ENCODE measurements at places on chromosomes 16 and 17.

DNA sequence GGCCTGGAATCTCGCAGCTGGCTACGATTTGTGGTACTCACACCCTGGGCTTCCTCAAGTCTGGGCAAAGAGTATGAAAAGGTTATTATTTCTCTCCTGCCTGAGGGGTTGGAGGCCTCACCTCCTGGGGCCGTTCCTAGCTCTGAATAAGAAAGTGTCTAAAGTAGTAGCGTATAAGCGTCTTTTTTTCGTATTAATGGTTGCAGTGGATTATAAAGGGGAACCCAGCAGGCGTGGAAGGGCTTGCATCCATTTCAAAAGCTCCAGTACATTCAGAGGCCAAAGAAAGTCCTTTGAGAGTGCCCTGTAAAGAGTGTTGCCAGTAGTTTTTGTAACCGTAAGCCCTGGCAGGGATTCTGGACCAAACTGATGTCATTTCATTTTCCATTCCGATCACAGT is 72.2 kb upstream of the MPHOSPH6 start:
- no peak for DNase-seq

DNA sequence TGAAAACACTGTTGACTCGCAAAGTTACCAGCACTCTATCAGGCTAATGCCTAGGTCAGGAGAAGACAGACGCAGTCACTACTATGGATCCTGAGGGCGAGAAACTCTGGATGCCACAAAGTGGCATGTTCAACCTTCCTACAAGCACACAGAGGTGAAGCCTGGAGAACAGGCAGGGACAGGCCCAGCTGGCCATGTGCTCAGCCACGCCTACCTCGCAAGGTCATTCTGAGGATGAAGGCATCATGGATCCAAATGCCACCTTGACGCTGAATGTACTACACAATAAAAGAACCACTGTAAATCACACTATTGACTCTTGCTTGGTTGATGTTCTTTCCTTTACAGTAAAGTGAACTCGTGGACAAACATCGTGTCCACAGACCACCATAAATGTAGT is 85.8 kb downstream of the ANKRD11 start:
- no peak for DNase-seq

- DNase-seq: no peak
Observed at GRCh38 chr17:50518384-50519023, 10.3 kb downstream of the MYCBPAP start.

DNA sequence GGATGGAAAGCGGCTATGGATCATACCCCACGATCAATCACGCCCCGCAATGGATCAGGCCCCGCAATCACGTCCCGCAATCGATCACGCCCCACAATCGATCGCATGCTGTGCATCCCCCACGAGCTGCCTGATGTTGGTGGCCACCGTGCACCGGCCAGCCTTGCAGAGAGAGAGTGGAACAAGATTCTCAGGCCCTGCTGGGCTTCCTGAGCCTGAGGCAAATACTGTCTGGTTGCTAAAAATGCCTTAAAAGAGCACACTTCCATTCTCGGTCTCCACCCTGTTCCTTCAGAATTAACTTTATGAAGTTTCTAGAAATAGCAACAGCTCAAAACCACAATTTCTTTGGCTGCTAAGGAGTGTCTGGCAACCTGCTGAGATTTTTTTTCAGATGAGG is 81.5 kb downstream of the VPS53 start:
- no peak for DNase-seq

- no peak for DNase-seq
Observed at GRCh38 chr17:45888392-45888791, 6.0 kb upstream of the MAPT start.

- no peak for DNase-seq
Observed at GRCh38 chr16:2854700-2855309, 3.2 kb downstream of the PRSS22 start.

- DNase-seq: no peak
Observed at GRCh38 chr16:87380881-87381280, 2.7 kb downstream of the FBXO31 start.

- no peak for DNase-seq
Observed at GRCh38 chr16:75038036-75038858, 39.4 kb downstream of the ZNRF1 start.

DNA sequence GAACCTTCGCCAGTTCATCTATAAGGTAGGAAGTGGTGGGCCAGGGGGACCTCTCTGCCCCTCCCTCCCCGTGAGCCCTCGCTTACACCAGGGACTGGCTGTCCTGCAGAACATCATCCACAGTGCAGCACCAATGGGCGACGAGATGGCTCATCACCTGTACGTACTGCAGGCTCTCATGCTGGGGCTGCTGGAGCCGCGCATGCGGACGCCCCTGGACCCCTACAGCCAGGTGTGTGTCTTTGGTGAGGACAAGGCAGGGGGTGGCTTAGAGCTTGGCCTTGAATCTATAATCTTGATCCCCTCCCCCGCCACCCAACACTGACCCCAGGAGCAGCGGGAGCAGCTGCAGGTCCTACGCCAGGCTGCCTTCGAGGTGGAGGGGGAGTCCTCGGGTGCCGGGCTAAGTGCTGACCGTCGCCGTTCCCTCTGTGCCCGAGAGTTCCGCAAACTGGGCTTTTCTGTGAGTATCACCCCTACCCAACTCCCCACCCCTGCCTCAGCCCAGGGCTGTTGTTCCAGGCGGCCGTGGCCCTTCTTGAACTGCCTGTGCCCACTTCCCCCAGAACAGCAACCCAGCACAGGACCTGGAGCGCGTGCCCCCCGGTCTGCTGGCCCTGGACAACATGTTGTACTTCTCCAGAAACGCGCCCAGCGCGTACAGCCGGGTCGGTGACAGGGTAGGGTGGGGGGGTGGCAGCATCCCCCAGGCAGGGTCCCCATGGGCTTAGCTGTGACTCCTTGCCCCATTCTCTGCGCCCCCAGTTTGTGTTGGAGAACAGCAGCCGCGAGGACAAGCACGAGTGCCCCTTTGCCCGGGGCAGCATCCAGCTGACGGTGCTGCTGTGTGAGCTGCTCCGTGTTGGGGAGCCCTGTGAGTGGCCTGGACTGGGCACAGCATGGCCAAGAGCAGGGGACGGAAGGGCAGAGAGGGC is 2.7 kb downstream of the ELMO3 start:
- DNase-seq: no peak

GRCh38 chr17:43613917-43614316 is 47.8 kb downstream of the MEOX1 start:
- DNase-seq: no peak

DNA sequence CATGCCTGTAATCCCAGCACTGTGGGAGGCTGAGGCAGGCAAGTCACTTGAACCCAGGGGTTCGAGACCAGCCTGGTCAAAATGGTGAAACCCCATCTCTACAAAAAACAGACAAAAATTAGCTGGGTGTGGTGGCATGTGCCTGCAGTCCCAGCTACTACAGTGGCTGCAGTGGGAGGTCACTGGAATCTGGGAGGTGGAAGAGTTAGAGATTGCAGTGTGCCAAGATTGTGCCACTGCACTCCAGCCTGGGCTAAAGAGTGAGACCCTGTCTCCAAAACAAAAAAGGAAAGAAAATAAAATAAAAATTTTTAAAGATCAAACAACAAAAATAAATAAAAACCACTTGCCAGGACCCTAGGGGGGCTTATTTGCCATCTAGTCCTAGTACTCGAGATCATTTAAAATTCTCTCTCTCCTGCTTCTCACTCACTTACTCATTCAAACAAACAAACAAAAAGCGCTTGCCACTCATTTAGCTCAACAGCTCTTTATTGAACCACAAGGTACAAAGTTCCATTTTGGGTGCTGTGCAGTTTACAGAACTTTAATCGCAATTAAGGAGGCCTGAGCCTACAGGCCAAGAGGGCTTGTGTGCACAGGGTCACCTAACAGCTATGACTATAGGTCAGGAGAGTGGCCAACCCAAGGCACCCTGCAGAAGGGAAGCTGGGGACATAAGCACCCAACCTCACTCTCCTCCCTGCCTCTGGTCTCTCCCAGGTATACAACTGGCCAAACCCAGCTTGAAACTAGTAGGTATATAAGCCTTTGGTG is 4.4 kb downstream of the CHD9NB start:
- DNase-seq: no peak

- no peak for DNase-seq
Observed at GRCh38 chr17:2087597-2088211, 32.8 kb downstream of the HIC1 start.

DNA sequence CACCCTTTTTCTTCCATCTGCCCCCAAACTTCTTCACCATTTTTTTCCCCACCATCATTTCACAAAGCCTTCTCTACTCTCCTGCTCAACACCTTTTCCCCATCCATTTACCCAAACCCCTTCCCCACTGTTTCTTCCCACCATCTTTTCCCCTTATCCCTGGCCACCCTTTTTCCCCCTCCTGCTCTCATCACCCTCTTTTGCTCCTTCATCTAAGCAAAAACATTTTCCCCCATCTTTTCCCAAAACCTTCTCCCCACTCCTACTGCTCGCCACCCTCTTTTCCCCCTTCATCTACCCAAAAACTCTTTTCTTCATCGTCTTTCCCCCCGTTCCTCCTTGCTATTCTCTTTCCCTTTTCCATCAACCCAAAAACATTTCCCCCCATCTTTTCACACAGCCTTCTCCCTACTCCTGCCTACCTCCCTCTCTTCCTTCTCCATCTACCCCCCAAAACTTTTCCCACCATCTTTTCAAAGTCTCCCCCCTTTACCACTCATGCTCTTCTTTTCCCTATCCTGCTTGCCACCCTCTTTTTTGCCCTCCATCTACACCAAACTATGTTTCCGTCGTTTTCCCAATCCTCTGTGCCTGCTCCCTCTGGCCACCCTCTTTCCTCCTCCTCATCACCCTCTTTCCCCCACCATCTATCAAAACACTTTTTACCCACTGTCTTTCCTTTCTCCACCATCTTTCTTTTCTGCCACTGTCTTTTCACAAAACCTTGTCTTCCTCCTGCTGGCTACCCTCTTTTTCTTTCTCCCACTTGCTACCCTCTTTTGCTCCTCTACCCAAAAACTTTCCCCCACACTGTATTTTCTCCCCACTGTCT is 205.8 kb upstream of the WSB1 start:
- no peak for DNase-seq

GRCh38 chr17:83089328-83090132 is 10.1 kb downstream of the METRNL start:
- no peak for DNase-seq

GRCh38 chr17:66436631-66437030 is 134.2 kb downstream of the PRKCA start:
- no peak for DNase-seq

- no peak for DNase-seq
Observed at GRCh38 chr17:10927712-10928111, 89.8 kb upstream of the PIRT start.

- no peak for DNase-seq
Observed at GRCh38 chr16:28001184-28001583, 62.3 kb downstream of the GSG1L start.

GRCh38 chr17:29583324-29584248 is 5.9 kb downstream of the GIT1 start:
- no peak for DNase-seq

- peak; percentile 55 for DNase-seq
Observed at GRCh38 chr16:88650749-88651275, at the start of gene CYBA. TSS of gene CYBA (minus strand) at chr16:88651053. CDS start at chr16:88651013, 40 bp downstream.

DNA sequence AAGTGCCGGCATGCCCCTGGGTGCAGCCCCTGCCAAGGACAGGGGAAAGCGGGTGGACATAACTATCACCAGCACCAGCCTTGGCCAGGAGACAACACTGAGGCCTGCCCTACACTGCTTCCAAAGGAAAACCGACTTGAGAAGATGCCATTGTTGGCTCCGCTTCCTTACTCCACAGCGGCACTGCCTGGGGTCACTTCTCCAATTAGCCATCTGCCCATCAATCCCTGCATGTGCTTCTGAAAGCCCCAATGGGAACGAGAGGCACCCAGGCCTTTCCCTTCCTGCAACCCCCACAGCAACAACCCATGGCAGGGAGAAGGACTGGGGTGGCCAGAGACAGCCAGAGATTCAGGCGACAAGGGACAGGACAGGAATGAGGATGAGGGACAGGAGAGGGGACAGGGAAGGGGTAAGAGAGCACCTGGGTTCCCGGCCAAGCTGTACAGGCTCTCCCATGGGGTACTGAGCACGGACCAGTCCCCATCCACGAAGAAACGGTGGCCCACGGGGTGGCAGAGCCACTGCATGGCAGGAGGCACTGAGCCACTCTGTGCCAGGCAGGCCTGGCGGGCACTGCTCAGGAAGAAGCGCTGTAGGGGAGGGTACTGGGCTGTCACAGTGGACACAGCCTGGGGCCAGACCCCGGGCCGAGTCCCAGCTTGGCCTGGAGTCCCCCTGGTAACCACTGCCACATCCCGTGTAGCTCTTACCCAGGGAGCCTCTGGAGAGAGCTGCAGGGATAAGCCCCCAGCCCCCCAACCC is 21.2 kb downstream of the SREBF1 start:
- no peak for DNase-seq

DNA sequence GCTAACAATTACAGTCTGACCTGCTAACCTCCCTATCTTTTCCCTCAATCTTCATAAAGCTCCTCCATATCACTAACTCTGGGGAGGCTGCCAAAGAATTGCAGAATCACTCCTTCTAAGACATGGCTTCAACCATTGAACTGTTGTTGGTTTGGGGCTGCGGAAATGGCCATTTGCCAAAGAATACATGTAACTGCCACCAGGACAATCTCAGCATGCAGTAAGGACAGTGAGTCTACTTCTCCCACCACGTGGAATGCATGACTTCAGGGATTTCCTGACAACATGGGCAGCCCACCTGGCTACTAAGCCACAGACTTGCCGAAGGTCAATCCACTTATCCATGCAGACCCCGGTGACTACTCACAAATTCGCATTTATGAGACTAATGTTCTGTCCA is 104.3 kb upstream of the NUDT7 start:
- DNase-seq: no peak

DNA sequence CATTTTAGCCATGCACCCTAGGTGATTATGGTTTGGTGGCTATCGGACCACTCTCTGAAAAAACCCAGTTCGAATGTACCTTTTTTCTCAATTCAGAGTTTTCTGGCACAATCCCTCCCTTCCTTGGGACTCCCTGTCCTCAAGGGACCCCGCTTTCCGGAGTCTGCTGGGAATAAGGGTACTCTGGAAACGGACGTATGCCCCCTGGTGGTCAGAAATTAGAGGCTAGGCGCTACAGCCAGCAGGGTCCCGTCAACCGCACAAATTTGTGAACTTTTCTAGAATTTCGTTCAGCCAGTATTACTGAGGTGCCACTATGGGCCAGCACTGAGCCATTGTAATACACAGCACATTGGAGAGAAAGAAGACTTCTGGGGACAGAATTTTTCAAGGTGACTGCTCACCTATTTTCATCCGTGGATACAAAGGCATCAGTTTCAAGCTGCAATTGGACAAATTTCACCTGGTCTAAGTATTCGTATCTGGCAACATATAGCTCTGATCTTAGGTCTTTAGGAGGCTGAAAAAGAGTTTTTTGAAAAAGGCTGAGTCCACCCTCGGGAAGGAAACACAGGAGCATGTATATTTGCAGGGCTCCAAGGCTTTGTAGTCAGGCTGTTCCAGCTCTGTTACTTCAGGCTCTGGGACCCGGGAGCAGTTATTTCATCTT is 27.1 kb upstream of the CRYBA1 start:
- DNase-seq: peak; percentile 58

Data from stimulated activated CD8-positive, alpha-beta memory T cell treated with anti-CD3 and anti-CD28 coated beads, Interleukin-4, amount 100 ng/mL, for 1 hour (primary cell).